Epithelial cell of proximal tubule (primary cell): ENCODE measurements at places on chromosomes 13 and 19. TPM values are rescaled to one million over a fixed set of nuclear protein-coding genes. Genes with fewer than 3 reads are reported as not detected.

DNA sequence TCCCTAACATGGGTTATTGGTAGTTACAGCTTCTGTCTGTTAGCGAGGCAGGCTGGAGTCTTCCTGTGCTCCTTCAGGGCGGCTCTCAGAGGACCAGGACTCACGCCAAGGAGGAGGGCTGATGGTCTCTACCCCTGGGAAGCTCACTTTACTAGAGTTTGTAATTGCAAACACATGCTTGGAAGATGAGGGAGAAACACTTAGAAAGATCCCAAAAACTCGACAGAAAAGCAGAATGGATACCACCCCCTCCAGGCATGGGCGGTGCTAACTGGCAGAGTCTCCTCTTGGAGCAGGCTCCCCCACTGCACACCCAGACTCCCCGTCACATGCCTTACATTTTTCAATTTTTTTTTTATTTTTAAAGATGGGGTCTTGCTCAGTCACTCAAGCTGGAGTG is 62.0 kb downstream of the PARP4 start:
- no peak for DNase-seq

Gene PEG3
- total RNA-seq: 2.8 and 9.5 TPM in 2 replicates

- DNase-seq: no peak
These were observed 2.3 kb downstream of the PLPP2 start for GRCh38 chr19:288911-289310.

DNA sequence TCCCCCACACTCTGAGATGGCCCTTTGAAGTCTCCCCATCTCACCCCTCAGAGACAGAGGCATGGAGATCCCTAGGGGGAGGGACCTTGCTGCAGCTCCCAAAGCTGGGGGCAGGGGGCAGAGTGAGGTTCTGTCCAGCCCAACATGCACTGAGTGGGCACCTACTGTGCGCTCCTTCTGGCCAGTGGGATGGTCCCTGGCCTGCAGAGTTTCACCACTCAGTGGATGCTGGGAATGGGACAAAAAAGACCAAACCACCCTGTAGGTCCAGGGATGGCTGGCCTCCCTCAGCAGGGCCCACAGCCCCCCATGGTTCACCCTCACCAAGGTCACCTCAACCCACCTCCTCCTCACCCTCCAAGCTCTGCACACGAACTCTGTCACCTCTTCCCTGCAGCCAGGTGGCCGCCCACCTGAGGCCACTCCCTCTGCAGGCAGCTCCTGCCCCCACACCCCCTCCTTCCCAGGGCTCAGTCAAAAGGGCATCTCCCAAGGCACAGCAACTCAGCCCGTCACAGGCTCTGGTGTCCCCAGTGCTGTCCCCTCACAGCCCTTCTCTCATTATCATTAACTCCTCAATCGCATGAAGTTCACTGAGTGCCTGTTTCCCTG is 16.1 kb downstream of the CEACAM21 start:
- no peak for DNase-seq

Gene FPR3
- total RNA-seq: not detected in 2 replicates

- no peak for DNase-seq
These were observed 7.2 kb downstream of the PHF11 start for GRCh38 chr13:49502954-49503353.

Gene PDX1
- not detected in 2 replicates for total RNA-seq

DNA sequence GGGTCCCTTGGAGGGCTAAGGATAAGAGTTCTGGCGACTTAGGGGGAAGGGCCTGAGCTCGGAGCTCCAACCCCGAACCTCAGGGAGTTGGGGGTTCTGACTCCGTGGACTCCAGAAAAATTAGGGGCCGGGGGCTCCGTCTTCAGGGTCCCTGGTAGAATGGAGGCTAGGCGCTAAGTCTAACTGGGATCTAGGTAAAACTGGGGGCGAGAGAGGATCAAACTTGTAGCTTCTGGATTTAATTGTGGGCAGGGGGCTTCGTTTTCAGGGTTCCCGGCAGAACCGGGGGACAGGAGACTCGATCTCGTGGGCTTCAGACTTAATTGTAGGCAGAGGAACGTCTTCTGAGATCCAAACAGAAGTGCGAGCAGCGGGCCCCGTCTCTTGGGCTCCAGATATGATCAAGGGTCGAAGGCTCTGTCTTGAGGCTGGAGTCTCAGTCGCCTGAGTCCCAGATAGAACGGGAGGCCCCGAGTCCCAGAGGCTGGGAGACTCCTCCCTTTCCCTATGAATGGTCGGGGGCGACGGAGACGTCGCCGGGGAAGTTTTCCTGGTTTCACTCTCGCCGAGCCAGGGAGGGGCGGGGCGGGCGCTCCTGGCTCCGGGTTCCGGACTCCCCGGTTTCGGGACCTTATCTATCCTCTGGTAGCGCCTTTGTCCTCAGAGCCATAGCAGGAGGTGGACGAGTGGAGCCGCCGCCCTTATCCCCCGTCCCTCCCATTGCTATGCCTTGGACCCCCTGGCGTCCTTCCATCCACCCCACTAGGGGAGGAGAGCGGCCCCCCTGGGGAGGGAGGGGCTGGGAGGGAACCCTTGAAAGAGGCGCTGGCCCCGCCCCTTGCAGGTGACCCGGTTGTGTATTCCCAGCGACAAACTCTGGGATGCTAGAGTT is 1.3 kb downstream of the NECTIN2 start:
- DNase-seq: no peak
